Activated naive CD4-positive, alpha-beta T cell treated with Interleukin-2 at 50 U/mL for 16 hours (primary cell): ENCODE measurements at places on chromosomes 11 and 22.

DNA sequence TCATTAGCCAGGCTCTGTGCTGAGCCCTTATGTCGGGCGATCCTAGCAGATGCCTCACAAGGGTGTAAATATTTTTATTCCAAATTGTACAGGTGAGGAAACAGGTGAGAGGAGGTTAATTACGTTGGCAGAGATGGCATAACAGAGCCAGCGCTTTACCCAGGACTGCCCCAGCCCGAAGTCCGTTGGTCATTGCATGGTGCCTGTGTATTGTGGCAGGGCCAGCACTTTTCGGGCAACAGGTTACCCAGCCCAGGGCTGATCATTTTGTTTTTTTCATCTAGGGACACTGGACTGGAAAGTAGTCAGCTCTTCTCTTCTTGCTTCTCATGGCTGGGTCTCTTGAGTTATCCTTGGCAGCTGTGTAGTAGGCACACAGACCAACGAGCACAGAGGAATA is 202.2 kb upstream of the NAV2 start:
- DNase-seq: no peak

GRCh38 chr11:114132944-114133394 is 73.5 kb downstream of the ZBTB16 start:
- DNase-seq: no peak

DNA sequence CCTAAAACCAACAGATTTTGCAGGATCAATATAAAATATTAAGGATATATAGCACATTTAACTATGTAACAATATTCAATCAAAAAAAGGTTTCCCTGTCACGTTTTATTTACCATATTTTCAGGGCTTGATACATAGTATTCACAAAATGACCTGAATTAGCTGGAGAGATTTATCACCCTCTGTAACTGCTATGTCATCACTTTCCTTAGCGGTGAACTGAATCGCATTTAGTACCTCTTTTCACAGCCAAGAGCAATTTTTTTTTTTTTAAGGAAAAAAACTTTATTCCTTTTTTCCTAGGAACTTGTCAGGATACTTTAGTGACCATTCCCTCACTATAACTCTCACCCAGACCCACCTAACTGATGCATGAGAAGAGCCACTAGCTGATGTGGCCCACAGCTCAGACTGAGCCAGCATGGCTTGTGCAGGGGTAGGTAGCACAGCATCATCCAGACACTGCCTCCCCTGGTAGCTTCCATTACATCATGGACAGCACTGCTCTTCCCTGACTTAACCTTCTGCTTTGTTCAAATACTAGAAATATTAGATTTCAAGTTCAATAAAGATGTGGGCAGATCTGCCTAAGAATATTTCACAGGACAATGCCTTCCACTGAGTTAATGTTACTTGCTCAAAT is 17.0 kb upstream of the GPR83 start:
- DNase-seq: no peak

DNA sequence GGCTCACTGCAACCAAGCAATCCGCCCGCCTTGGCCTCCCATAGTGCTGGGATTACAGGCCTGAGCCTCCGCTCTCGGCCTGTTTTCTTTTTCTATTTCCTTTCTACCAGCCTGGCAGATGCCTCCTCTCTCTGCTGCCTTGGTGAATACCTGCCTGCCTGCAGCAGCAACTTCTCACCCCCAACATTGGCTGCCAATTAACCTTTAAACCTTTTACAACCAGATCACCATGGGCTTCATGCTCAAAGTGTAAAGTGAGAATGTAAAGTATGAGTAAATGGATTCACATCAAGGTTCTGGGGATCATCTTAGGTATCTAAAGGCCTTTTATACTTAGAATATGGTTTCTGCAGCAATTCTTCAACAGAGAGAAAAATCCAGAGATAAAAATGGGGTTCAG is 13.0 kb upstream of the FCHSD2 start:
- DNase-seq: no peak

GRCh38 chr11:11436715-11437313 is 83.8 kb upstream of the CSNK2A3 start:
- DNase-seq: no peak

DNA sequence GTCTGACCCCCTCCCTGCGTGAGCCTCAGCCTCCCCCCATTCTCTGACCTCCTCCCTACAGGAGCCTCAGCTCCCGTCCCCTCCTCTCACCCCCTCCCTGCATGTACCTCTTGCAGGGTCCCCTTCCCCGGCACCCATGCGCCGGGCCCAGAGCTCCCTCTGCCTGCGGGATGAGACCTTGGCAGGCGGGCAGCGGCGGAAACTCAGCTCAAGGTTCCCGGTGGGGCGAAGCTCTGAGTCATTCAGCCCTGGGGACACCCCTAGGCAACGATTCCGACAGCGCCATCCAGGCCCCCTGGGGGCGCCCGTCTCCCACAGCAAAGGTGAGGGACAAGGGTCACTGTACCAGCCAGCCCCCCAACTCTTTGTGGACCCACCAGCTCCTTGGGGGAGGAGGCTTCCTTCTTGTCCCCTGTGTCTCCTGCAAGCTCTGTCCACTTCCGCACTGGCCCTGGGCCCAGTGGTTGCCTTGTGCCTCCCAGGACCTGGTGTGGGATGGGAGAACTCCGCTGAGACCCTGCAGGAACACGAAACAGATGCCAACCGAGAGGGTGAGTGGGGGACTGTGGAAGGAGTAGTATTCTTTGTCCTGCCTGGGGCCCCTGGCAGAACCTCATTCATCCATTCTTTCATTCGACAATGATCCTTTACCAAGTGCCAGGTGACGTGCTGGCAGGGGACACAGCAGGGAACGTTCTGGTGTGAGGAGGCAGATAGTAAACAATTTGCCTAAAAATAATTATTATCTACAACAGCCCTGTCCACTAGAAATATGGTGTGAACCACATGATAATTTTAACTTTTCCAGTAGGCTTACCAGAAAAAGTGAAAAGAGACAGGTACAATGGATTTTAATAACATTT is 3.7 kb upstream of the RPS6KA4 start:
- no peak for DNase-seq

DNA sequence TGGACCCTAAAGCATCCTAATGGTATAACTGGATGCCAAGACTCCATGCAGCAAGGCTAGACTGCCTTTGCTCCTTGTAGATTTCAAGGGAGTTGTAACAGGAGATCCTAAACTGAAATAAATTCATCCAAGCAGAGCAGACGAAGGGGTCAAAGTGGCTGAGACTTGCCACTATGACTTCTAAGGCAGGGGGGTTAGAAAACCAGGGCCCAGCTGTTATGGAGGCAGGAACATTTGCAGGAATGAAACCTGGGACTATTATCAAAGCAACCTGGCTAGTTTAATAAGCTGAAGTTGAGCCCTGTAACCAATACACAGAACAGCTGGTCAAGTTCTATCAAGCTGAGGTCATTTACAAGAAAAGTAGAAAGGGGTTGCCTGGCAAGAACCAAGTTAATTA is 122.2 kb upstream of the TRPC6 start:
- DNase-seq: no peak

DNA sequence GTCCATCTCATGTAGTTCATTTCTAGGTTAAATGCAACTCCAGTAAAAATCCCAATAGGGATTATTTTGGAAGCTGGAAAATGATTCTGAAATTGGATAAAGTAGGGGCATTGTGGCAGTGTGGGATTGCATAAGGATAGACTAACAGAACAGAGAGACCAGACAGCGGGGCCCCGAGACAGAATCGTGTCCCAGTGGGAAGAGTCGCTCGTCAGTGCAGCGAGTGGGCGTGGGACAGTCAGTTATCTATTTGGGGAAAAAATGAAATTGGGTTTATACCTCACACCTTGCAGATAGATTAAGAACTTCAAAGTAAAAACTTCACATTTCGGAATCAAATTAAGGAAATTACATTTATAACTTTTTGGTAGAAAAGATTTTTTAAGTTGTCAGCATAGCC is 10.6 kb downstream of the SART1 start:
- DNase-seq: no peak

DNA sequence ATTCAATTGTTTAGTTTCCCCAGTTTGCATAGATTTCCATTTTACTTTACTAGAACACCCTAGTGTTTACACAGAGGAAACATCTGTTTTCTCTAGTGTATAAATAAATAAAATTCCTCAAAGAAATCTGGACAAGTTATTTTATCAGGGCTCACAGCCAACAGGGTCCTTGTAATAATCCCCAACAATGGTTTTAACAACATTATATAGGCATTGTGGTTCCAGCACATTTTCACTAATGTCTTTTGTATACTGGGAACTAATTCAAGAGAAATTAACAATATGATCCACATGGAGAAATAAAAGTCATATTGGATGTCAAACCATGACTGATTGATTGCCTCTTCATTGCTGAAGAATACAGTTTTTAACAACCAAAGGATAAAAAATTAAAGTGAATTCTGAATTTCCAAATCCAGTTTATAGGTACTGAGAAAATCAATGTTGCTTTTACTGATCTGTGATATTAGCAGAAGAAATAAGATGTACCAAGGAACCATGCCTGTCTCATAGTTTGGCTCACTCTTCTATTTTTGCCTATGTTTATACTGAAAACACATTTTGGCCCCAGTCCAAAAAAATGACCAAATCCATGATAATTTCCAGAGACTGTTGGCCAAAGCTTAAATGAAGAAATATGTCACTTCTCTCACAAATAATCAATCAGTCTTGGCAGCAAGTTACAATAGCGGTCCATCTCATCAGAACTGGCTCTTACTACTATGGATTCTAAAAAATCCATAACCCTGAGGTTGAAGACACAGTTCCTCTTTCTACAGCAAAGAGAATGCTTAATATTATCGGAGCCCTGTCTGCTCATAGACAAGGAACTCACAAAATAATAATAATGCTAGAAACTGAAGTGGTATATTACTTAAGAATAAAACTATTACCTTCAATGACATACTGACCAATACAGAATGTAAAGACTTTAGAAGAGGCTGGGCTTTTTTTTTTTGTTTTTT is 1.4 kb upstream of the MS4A13 start:
- DNase-seq: no peak

DNA sequence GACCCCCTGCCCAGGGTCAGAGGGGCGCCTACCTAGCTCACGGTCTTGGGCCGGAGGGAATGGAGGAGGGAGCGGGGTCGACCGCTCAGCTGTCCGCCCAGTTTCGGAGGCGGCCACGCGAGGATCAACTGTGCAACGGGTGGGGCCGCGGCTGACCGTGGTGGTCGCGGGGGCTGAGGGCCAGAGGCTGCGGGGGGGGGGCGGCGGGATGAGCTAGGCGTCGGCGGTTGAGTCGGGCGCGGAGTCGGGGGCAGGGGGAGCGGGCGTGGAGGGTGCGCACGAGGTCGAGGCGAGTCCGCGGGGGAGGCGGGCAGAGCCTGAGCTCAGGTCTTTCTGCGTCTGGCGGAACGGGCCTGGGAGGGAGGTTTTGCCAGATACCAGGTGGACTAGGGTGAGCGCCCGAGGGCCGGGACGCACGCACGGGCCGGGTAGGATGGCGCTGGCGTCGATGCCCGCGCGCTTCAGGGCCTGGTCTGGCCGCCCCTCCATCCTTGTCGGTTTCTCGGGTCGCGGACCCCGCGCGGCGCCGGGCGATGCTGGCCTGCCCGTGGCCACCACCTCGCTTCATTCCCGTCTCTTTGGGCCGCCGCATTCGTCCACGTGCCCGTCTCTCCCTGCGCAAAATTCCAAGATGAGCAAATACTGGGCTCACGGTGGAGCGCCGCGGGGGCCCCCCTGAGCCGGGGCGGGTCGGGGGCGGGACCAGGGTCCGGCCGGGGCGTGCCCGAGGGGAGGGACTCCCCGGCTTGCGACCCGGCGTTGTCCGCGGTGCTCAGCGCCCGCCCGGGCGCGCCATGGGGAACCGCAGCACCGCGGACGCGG is at the start of gene DRD4:
DRD4 (plus strand) TSS at position 759 of the 822 bp plus-strand sequence; CDS start at position 795, 36 bp downstream.
- DNase-seq: no peak

GRCh38 chr22:34914846-34915245 is 151.1 kb upstream of the ISX start:
- no peak for DNase-seq

DNA sequence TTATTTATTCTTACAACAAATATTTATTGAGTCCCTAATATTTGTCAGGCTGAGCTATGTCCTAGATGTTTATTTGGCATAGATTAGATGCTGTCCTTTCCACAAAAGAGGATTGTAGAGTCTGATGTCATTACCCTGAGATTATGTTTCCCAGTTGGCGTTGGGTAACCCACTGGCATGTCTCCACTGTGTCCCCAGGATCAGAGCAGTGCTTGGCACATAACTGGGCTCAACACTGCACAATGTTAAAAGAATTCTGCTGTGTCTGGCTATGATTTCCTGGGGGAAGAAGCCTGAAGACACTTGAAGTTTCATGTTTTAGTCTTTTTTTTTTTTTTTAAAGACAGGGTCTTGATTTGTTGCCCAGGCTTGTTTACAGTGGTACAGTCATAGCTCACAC is 4.0 kb downstream of the RCN1 start:
- DNase-seq: no peak

- DNase-seq: no peak
Observed at GRCh38 chr22:20203142-20203551, 52.3 kb upstream of the CCDC188 start.

GRCh38 chr11:3830730-3831129 is 10.0 kb downstream of the RHOG start:
- no peak for DNase-seq

DNA sequence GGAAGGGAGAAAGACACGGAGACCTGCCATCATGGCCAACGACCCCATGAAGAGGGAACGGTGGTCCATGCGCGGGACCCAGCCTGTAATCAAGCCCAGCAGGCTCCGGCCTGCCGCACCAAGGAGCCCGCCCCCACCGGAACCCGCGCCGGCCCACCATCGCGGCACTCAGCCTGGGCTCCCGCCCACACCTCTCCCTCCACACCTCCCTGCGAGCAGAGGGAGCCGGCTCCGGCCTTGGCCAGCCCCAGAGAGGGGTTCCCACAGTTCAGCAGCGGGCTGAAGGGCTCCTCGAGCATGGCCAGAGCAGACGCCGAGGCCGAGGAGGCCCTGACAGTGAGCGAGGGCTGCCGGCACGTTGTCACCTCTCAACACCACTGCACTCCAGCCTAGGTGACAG is 1302.8 kb upstream of the CNTN5 start:
- DNase-seq: no peak

GRCh38 chr22:39253435-39254070 is 8.8 kb upstream of the PDGFB start:
- peak; percentile 43 for DNase-seq

DNA sequence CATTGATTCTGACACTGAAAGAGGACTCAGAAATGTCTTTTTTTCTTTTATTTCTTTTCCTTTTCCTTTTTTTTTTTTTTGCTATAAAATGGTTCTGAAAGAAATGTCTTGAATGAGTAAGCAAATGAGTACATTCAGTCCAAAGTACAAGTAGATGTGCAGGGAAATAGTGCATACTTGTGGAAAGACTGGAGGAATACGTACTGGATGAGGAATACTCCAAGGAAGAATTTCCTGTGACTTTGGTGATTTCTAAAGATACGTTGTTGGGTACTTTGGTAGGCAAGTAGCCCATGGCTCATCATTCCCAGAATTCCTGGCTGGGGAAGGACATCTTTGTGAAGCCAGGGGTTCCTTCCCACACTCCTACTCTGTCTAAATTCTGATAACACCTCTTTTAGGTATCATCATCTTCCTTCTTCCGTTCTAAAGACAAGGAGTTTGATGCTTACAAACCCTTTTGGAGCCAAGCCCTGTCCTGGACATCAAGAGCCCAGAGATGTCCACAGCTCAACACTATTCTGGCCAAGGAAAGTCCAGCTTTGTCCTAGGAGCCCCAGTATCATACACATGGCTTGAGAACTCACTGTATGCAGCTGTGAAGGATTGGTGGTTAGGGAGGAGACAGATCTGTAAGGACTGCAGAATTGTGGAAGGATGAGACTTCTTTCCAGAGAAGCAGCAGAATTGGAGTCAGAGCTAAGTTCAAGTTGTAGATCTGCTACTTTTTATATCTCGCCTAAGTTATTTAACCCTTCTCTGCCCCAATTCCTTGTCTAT is 4.8 kb upstream of the NUP98 start:
- DNase-seq: no peak
